ENCODE measurements at places on chromosomes 4 and X. TPM values are rescaled to one million over a fixed set of nuclear protein-coding genes. Genes with fewer than 3 reads are reported as not detected.

GRCh38 chr4:78781139-78781538 is 5.0 kb downstream of the BMP2K start:
- no peak for DNase-seq

DNA sequence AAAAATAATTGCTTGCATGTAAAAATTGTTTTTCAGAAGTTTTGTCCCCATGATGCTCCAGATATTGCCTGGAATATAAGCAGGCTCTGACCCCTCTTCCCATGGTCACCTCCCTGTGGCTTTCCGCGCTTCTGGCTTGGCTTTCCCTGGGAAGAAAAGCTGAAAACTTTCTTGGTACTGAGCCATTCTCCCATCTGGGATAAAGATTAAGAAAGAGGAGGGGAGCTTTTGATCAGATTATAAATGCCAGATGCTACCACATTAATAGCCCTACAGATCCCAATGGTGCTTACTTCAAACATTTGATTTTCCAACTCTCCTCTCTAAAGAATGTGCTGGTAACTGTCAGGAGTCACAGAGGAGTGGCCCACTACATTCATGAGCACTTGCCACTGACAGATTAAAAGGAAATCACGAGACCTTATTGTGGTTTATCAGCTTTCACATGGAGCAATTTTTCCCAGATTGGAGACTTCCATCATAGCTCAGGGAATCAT is 54.4 kb upstream of the GAB1 start:
- DNase-seq, result peak; percentile 83

- DNase-seq, result no peak
These were observed 910 bp downstream of the ANK2 start for GRCh38 chr4:113050371-113050755.

DNA sequence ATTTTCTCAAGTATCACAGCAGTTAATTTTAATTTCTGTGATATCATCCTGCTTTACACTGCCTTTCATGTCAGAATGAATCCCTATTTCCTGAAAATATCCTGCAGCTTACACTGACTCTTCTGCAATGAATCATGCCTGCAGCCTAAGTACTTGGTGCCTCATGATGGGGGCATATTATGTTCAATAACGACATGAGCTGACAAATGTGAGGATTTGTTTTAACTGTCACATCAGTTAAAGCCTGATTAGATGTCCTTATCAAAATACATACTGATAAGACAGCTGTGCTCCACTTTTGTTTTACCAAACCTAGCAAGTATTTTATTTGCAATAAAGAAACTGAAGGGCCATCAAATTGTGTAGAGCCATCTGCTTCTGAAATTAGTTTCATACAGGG is 359.9 kb upstream of the AGA start:
- no peak for DNase-seq

- no peak for DNase-seq
These were observed 95.2 kb upstream of the RPS6KA3 start for GRCh38 chrX:20361890-20362262.

GRCh38 chrX:98646351-98646750 is 1762.6 kb downstream of the RPA4 start:
- DNase-seq, result no peak

GRCh38 chrX:30613721-30614120 is 36.2 kb upstream of the TASL start:
- DNase-seq, result no peak

DNA sequence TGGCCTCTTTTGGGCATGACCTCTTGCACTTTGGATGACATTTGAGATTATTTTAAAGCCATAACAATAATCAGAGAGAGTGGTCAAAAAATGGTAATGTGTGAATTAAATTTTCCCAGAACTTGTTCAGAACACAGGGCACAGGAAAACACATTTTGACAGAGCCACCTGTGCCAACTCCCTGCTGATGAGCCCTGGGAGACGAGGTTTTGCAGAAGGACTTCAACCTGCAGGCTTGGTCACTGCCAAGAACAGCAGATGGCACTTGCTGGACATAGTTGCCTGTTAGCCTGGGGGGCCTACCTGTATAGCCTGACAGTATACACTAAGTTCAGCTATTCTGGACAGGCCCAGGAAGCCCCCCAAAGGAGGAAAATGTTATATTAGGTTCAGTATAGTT is 277.8 kb upstream of the EMCN start:
- DNase-seq, result no peak

DNA sequence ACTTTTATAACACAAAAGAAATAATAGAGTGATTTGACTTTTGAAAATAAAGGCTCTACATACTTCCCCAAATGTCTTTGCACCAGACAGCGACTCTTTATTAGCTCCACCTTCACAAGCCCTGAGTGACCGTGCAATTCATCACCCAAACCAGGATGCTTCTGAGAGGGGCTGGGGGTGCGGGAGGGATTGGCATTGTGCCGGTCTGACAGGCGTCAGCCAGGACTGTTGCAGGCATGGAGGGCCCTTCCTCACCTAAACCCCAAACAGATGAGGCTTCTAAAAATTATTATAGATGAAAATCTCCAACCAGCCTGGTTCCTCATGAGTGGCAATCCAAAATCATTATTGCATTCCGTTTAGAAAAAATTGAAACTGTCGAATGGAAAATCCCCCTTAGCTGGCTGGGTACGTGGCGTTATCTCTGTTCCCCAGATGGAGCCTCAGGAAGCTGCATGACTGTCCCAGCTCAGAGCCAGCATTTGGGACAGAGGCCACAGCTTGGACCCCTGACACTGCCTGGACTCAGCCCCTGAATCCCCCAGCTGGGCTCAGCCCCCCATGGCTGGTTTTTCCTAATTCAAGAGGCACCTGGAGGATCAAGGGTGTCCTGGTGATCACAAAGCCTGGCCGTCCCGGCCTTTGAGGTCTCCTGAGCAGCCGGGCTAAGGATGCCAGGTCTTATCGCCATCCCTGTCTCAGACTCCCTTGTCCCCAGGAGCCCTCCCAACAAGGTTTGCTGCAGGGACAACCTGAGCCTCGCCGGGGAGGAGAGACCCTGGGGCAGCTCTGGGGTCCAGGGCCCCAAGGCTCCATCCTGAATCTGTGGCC is 60.4 kb downstream of the SORCS2 start:
- peak; percentile 52 for DNase-seq

- DNase-seq, result no peak
These were observed 465.0 kb downstream of the IL15 start for GRCh38 chr4:142101401-142101800.

DNA sequence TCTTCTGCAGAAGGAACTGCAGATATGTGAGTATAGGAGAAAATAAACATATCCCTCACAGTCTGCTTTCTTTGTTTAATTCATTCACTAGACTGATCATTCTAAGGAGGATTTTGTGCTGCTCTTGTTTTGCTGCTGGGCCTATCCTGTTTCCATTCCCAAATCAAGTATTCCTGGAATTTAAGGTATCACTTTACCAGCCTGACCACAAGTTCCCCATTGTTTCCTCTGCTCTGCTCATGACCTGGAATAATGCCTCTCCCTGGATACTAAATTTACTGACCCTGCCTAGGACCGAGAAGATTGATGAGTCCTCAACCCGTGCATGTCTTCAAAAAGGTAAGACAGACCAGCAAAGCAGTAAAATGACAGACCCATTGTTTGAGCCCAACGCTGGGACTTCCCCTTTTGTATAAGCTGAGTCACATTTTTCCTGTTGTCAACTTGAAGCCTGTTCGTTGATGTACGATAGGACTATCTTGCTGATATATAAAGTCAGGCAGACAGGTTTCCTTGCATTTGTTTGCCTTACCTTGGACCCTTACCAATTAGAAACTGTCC is 85.5 kb upstream of the TET2 start:
- DNase-seq, result no peak

- no peak for DNase-seq
These were observed 129.6 kb downstream of the DHRSX start for GRCh38 chrX:2371026-2371711.

The RIPPLY1 gene
- 0.35 TPM for polyA plus RNA-seq

The IL21 gene
- polyA plus RNA-seq, result not detected

The GPRASP3 gene
- 18.9 TPM for polyA plus RNA-seq

Data from left lung (tissue), 14 donors.